ENCODE measurements at places on chromosomes 11 and 22.

- no peak for DNase-seq
Observed at GRCh38 chr22:27487600-27488452, 313.7 kb downstream of the MN1 start.

- DNase-seq: no peak
Observed at GRCh38 chr11:108286956-108287355, 64.1 kb downstream of the ATM start.

DNA sequence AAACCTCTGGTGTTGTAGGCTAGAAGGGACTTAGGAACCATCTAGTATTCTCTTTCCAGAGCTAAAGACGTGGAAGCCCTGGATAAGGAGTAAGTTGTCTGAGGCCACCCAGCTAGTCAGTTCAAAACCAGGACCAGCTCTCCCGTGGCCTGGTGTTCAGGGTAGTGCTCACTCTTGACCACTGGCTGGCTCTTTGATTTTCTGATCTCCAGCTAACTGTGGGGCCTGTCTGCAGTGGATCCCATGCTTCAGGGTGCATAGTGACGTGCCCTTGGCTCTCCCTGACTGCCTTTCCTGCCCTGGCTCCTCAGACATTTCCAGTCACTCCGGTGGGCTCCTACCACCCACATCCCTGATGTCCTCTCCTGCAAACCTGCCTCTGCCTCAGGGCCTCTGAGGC is 1.3 kb downstream of the CLMP start:
- no peak for DNase-seq

DNA sequence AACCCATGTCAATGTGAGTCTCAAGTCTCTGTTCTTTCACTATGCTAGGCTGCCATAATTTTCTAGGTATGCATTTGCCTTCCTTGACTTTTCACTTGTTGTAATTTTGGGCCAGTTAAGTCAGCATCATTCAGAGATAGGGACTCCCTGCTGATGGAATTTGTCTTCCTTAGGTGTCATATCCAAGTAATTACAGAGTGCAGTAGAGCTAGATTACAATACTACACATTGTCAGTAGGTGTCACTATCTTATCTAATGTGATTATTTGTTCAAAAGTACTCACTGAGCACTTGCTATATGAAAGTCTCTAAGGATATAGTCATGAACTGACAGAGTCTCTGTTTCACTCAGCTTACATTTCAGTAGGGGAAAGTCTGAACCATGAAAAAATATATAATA is 25.0 kb upstream of the SYN3 start:
- no peak for DNase-seq

GRCh38 chr22:44622147-44622427 is 79.9 kb upstream of the PRR5 start:
- DNase-seq: peak; percentile 27

DNA sequence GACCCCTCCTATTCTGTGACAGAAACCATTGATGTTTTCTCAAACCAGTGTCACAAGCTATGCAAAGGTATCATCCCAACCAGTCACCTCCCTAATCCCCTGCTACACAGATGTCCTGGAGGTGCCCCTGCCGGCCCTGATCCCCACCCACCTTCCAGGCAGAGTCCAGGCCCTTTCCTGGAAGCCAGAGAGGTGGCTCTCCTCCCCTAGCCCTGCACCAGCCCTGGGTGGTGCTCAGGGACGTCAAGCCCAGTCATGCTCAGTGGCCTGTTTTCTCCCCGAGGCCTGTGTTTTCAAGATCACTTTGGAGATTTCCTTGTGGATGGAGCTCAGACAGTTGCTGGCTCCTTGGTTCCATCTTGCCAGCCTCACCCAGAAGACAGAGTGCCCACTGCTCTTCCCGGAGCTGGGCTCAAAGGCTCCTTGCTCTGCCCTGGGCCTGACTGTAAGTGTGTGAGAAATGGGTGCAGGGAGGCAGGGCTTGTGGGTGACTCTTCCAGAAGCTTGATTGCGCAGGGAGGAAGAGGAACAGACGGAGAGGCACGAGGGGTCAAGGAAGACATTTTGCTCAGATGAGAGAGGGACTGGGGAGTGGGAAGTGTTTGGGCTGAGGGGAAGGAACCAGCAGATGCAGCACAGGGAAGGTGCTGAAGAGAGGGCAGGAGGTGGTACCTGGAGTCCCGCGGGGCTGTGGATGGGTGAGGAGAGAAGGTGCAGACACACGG is 11.3 kb downstream of the P2RY6 start:
- no peak for DNase-seq

DNA sequence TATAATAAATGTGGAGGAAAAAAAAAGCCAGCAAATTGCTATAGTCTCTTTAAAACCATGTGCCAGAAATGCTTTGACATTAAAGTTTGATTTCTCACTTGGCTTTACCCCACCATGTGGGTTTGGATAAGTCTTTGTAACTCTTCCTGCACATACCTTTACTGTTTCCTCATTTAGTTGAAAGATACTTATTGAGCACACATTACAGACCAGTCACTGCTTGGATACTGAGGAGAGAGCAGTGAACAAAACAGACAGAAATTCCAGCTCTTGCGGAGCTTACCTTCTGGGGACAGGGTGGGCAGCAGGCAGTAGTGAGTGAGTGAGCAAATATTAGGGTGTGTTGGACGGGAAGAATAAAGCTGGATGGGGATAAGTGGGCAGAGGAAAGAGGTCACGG is 13.7 kb downstream of the PACS1 start:
- DNase-seq: no peak

DNA sequence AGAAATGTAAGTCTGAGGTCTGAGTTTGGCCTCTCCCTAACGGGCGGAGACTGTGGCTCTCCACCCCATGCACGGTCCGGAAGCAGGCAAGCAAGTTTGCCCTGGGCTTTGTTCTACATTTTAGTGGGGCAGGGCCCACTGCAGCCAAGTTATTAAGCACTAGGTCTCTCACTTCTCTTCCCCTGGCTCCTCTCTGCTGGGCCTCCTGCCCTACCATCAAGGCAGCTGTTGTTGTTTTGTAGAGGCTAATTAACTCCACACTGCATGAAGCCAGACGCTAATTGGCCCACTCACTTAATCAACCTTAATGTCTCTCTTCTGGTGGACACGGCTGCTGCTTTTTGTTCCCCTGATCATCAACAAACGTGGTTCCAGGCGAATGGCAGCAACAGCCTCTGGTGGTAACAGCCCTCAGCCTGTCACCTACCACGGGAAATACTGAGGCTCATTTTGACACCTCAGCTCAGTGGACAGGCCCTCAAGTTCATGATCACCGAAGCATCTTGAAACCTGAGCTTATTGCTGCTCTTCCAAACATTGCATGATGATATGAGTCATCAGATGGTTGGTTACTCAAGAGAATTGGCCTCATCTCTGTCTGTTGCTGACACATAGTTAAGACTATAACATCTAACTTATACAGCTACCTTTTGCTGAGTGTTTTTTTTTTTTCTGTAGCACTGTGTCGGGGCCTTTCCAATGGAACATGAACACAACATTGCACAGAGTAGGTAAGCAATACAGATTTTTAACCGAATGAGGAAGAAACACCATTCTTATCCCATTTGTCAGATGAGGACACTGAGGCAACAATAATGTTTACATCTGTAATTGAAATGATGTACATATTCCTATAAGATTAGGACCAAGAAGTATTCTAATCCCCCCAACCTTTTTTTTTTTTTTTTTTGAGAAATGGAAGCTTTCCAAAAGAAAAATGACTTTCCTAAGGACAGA is 20.8 kb upstream of the LMO2 start:
- DNase-seq: no peak

DNA sequence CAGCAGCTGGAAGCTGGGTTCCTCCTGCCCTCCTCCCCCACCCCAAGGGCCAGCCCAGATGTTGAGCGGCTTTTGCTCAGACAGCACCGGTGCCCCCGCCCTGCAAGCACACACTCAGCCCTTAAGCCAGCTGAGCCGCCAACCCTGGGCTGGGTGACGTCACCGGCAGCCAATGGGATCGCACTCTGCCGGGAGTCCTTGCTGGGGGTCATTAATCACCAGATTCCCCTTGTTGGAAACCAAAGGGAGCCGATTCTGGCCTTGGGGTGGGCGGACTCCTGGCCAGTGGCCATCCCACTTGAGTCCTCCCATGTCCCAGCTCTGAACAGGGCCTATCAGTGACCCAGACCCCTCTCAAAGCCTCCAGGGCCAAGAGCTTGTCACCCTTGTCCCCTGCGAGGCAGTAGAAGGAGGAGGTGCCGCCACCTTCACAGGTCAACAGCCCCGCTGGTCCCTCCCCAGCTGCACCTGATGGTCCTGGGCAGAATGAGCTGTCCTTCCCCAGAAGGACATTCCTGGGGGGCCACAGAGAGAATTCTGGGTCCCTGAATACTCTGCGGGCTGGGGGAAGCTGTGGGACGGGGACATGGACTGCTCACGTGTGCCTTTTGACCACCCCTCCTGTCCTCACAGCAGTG is 7.4 kb downstream of the DUSP8 start:
- peak; percentile 27 for DNase-seq

DNA sequence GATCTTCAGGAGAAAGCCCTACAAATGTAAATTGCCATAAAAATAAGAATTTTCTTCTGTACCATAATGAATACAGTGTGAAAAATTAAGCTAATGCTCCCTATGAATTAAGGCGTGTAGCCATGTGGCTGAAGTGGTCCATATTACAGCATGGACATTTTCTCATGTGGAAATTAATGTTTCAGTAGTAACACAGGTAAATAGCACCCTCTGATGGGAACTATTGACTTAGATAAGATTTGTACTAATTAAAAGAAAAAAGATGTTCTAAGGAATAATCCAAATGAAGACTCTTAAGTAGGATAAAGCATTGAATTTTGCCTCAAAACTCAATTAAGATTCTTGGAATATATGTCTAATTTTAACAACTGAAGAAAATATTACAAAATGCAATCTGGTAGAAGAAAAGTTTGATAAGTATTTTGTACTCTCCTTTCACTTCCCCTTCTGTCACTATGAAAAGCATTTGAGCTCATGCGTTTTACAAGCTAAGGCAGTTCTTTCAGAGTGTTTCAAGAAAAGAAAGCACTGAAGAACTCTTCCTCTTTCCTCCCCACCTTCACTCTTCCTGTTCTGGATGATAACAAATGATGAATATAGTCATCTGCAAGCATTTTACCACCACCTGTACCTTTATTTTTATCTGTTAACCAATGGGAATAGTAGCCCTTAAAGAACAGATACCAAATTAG is 9.9 kb upstream of the OR8D2 start:
- DNase-seq: no peak

DNA sequence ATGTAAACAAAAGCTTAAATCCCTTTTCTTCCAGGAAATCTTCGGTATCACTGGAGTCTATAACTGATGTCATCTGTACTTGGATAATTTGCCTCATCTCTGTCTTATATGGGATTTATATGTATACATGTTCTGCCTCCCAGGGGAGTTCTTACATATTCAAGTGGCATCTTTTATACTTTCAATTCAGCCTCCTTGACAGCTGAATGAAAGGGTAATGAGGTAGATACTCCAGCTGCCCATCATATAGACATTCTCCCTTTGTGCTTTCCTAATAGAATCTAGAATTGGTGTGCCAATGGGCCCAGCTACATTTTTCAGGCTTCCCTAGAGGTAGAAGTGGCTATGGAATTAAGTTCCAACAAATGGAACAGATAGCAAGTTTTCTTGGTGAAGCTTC is 223.8 kb downstream of the LRRC4C start:
- DNase-seq: no peak

DNA sequence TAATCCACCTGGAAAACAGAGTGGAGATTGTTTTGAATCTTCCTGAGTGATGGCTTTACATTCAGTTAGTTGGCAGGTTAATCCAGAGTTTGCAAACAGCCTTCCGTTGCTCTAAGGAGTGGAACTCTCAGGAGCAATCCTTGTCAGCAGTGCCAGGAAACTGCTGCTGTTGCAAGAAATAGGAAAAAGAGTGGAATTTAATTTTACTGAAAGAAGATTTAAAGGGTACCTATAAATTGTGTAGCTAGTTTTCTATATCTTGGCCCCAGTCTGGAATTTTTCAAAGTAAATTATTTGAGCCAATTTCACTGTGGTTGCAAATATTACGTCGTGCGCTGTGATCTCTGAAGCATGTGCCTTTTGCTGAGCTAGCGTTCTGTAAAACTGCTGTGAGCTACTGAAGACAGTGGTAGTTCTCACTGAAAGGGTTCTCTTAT is 55.5 kb upstream of the SLC5A12 start:
- no peak for DNase-seq

- DNase-seq: no peak
Observed at GRCh38 chr22:50517495-50518260, 7.7 kb downstream of the SCO2 start.

GRCh38 chr11:75513250-75513649 is 12.5 kb downstream of the GDPD5 start:
- no peak for DNase-seq

GRCh38 chr11:88418508-88418907 is 81.0 kb upstream of the CTSC start:
- no peak for DNase-seq

- no peak for DNase-seq
Observed at GRCh38 chr22:18063306-18063705, 14.5 kb upstream of the PEX26 start.

DNA sequence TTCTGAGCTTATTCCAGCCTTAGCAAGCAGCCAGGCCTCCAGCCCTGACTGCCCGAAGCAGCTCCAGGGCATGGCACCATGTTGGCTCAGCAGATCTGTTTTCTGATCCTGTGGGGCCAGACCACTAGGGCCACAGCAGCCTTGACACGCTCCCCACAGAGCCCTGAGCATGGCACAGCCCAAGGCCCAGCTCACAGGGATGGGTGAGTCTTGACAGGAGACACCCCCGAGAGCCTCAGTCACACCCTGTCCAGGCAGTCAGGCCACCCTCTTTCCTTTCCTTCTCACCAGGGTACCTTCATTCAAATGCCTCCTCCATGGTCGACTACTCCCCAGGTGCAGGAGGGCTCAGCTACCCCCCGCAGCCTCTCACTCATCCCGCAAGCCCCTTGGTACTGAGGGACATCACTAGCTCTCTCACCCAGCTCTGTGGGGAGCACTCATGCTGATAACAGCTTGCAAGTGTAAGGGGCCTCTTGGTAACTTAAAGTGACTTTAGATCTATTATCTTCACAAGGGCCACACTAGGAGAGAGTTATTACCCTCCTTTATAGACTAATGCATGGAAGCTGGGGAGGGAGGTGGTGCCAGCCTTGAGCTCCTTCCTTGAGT is 3.9 kb upstream of the CDC42BPG start:
- DNase-seq: no peak

DNA sequence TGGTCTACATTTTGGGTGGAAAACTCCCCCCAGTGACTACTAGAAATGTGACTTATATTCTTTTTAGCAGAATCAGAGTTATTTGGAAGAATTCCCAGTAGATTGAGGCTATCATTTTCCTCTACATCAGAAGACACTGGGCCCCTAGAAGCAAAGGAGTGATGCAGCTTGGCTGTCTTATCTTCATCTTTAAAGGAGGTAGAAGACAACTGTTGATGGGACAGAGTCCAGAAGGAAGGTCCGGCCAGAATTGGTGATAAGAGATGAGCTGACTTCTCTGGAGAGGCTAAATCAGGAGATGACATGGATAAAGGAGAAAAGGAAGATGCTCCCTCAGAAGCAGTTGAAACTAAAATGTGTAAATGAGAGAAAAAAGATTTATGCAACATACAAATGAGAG is 149.6 kb downstream of the ENTHD1 start:
- no peak for DNase-seq

GRCh38 chr11:111173221-111173620 is 72.3 kb upstream of the POU2AF2 start:
- DNase-seq: no peak

- no peak for DNase-seq
Observed at GRCh38 chr22:48902001-48902869, 925.4 kb downstream of the BRD1 start.

Data from NCI-H2227 treated with DMSO at 0.1 percent for 48 hours (cell line).